AG09319 (cell line): ENCODE measurements at places on chromosomes 7 and 10.

GRCh38 chr7:148746135-148746534 lies 47.4 kb downstream of the CUL1 start:
- no peak for DNase-seq

GRCh38 chr10:102344067-102344466 lies 51.4 kb upstream of the NFKB2 start:
- no peak for DNase-seq

GRCh38 chr7:114928060-114928459 lies 6.2 kb downstream of the MDFIC start:
- DNase-seq, result no peak

- no peak for DNase-seq
Measured at GRCh38 chr10:80148166-80148805, 15.8 kb downstream of the PLAC9 start.

GRCh38 chr10:104045151-104046089 lies 40.3 kb downstream of the COL17A1 start:
- no peak for DNase-seq

GRCh38 chr10:75597773-75598440 lies 166.5 kb downstream of the LRMDA start:
- DNase-seq, result no peak
